ENCODE measurements at places on chromosomes 4 and X.

GRCh38 chr4:27068151-27068867 lies 207.7 kb downstream of the STIM2 start:
- no peak for DNase-seq

DNA sequence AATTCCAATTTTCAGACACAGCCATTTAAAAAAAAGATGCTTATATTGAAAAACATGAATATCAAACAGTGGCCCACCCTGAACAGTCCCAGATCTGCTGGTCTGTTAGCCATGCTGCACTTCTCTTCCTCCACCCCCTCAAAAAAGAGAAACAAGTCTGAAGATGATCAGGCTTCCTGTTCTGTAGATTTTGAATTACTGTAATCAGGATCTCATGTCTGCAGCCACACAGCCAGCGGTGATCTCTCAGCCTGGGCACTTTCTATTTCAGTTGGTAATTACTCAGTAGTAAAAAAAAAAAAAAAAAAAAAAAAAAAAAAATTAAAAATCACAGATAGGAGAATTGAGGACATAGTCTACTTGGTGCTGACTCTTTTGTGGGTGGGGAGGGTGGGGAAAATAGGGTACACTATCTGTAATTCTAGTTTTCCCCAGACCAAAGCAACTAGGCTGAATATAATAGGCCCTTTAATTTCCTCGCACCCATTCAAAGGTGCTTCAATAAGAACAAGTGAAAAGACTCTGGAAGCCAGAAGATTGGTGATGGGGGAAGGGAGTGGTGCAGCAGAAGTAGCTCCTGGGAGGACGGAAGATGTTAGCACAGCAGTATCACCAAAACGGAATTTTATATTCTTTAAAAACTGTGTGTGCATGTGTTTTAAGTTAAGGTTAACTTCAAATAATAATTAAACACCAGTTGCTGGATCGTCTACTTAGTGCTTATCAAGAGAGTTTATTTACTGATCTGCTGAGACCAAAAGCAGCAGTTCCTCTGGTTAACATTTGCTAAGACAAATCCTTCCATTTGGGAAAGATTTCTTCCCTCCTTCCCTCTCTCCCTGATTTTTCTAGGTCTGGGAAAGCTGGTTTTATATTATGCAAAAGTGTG lies 47.0 kb downstream of the SPRY1 start:
- no peak for DNase-seq

DNA sequence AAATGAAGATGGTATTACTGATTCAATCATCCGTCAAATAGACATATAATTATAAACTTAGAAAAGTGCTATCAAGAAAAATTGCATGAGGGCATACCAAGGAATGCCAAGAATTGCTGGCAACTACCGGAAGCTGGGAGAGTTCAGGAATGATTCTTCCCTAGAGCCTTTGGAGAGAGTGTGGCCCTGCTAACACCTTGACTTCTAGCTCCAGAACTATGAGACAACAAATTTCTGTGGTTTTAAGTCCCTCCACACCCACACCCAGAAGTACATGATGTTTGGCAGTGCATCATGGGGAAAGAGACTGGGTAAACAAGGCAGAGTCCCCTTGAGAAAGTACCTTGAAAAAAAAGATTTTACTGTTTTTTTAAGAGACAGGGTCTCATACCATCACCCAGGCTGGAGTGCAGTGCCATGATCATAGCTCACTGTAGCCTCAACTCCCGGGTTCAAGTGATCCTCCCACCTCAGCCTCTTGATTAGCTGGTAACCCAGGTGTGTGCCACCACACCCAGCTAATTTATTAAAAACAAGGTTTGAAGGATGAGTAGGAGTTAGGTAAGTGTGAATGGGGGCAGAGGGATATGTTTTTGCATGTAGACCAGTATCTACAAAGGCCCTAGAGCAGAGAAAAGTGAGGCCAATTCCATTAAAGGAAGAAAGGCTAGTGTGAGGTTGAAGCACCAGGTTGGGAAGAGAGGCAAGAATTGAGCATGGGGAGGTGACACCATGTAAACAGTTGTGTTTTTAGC lies 53.1 kb downstream of the GSX2 start:
- peak; percentile 89 for DNase-seq

GRCh38 chr4:19941434-19941833 lies 310.3 kb upstream of the SLIT2 start:
- DNase-seq: no peak

- no peak for DNase-seq
Observed at GRCh38 chrX:121254336-121254735, 206.9 kb downstream of the GLUD2 start.

- no peak for DNase-seq
Observed at GRCh38 chr4:81427344-81427821, 44.3 kb downstream of the RASGEF1B start.

- DNase-seq: peak; percentile 89
Observed at GRCh38 chr4:78784236-78784865, 8.2 kb downstream of the BMP2K start.

DNA sequence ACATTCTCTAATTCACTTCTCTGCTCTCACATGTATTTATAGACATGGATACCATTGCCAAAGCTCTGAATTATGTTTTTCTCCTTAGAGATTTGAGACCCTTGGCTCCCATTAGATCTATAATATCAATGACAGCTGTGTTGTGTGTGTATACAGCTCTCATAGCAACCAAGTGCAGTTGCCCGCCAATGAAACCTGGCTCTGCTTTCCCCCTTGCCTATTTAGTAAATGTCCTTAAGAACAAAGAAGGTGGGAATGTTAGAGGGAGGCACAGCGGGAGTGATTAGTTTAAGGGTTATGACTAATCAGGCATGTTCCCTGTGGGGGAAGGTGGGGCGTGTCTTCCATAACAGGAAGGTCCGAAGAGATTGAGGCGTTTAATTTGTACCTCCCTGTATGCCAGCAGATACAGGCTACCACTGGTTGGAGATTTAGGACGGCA lies 100.5 kb upstream of the TBC1D9 start:
- DNase-seq: peak; percentile 50

DNA sequence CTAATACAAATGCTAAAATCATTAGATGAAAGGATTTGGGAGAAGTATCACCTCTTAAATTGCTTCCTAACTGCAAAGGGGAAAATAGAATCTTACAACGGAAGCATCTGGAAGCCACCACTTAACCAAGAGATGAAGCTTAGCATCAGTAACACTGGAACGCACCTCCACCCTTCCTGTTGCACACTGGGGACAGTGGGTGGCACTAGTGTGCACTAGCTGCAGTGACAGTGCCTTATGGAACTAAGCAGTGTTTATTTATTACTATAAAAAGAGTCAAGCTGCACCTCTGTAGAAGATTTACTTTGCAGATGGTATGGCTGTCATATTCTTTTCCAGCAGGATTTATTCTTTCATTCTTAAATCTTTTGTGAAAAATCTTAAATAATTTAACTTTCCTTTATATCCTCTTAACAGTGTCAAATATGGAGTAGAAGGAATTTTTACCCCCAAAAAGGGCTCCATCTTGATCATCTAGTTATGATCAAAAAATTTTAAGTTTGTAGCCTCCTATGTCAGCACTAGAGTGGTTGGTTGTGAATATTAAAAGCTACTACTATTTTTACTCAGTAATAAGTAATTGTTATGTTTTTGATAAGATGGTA lies 76.7 kb downstream of the SCD5 start:
- peak; percentile 35 for DNase-seq

DNA sequence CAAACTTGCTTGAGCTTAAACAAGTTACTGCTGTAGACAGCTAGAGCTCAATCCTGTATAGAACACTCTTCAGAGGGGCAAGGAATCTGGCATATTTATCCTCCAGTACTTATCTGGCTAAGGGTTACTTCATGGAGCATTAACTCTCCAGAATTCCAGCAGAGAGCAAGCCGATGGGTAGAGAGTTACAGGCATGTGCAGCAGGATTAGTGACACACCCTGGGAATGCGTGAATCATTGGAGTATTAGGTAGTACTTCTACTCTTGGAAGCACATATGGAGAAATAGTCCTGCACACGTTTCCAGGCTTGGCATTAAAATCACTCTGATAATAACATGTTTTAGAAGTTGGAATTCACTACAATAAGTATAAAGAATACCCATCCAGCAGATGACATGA lies 35.4 kb downstream of the GRXCR1 start:
- no peak for DNase-seq

All from AG10803 (cell line).